ENCODE measurements at places on chromosomes 3 and 15.

DNA sequence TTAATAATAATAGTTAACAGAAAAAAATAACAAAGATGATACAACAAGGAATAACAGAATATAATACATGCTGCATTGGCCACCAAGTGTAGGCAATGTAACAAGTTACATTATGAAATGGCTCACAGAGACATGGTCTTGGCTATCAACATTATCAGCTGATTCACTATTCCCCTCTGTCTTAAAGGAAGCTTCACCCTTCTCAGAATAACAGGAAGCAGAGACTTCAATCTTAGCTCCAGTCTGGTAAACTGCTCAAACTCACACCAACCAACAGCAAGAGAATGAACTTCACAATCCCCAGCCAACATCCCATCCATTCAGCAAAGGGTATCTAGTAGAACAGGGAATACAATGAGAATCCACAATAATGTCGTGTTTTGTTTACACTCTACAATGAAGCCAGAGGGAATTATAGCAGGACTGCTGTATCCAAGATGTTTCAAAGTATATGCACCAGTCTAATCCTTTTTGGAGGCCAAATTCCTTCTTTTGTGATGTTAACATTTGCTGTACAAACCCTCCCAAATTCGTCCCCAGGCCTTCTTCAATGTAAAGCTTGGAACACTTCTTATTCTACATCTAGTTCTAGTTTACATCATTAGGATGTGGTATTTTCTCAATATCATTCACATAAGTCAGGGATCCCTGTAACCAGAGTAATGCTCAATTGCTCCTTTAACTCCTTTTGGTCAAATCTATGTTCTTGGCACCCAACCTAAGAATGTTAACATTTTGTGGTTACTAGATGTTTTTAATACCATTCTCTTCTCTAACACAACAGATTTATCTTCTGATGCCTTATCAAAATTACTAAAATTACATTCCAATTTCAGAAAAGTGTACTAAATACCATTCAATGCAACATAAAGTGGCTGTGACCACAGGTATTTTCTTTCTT, 52.4 kb upstream of the CMSS1 start:
- no peak for DNase-seq

GRCh38 chr3:41155834-41156233, 43.5 kb upstream of the CTNNB1 start:
- DNase-seq, result no peak

DNA sequence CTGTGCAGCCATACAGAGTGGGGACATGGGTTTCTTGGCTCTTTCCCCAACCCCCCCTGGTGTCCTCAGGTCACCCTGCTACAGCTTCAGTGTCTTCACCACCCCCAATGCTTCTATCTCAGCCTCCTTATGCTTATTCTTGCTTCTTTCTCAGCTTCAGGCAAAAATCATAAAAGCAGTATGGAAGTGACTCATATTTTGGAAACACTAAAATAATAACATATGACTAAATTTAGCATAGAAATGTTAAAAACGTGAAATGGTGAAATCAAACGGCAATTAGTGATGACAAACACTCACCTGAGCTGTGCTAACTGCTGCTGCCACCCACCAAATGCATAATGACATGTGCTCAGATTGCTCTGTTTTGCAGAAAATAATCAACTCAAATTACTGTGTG, 475.2 kb upstream of the EPHA3 start:
- DNase-seq, result no peak

GRCh38 chr3:23239211-23240068, 36.3 kb downstream of the UBE2E2 start:
- no peak for DNase-seq

GRCh38 chr3:83873550-83873949, 1085.2 kb upstream of the CADM2 start:
- no peak for DNase-seq

- DNase-seq, result no peak
Measured at GRCh38 chr3:115139072-115139471, 8.0 kb downstream of the ZBTB20 start.

GRCh38 chr15:25783607-25784540, 79.3 kb downstream of the ATP10A start:
- DNase-seq, result no peak

GRCh38 chr3:189119950-189120349, 51.8 kb upstream of the TPRG1 start:
- no peak for DNase-seq

DNA sequence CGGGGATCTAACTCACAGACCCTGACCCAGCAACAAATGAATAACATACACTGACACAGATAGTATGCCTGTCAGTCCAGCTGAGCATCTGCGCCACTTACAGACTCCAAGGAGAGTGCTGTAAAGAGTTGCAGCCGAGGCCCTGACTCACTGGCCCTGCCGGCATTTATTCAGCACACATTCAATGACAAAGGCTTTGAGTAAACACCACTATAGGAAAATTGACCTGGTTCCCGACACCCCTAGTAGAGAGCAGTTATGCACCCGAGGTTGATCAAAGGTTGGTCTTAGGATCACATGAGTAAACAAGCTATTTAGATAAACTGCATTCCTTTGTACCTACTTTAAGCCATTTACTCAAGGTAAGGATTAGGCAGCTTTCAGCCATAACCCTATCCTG, 22.7 kb downstream of the LARS2 start:
- DNase-seq, result no peak

- DNase-seq, result no peak
Measured at GRCh38 chr15:59746777-59747176, 57.7 kb upstream of the BNIP2 start.

- peak; percentile 58 for DNase-seq
Measured at GRCh38 chr15:44711743-44712345, 527 bp downstream of the B2M start.

DNA sequence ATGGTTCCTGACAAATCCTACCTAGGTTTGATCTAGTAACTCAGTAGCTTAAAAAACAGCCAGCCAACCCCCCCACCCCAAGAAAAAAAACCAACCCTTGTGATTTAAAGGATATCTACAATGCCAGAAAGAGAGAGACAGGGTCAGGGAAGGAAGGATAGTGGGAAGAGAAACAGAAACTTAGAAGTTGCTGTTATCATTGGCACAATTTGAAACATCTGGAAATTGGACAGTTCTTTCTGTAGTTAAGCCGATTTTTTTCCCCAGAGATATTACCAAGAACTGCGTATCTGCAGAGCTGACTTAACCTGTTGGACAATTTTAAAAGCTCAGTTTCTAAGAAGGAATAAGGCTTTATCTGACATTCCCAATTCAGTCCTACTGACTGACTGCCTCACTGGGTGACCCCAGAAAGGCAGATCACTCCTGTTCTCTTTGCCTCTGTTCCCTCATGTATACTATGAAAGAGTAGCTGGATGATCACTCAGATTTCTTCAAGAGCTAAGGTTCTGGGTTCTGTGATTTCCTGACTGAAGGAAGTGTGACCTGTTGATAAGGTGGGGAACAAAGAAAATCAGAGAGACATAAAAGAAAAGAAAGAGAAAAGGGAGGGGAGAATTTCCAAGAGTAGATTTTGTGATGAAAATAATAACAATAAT, 128.3 kb downstream of the MAP2K5 start:
- DNase-seq, result no peak

- no peak for DNase-seq
Measured at GRCh38 chr3:53531749-53532148, 37.3 kb downstream of the CACNA1D start.

DNA sequence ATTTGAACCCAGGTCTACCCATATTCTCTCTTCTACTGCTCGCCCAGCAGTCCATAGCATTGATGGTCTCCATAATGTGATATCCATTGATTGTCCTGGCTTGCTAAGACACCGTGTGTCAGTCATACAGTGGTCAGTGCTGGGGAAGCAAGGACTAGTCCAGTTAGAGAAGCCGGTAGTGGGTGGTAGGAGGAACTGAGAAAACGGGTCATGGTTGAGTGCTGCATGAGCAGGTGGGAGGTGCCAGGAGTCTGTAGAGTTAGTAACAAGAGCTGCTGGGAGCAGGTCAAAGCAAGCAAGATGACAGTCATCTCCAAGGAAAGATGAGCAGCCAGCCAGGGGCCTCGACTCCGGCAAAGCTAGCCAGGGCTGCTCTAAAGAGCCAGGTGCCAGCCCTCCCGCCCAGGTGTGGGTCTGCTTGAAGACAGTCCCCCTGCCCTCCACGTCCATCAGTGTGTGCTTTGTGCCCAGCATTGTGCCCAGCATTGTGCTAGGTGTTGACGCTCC, 29.5 kb upstream of the USP3 start:
- no peak for DNase-seq

GRCh38 chr3:12117473-12117872, 41.2 kb downstream of the TIMP4 start:
- no peak for DNase-seq

DNA sequence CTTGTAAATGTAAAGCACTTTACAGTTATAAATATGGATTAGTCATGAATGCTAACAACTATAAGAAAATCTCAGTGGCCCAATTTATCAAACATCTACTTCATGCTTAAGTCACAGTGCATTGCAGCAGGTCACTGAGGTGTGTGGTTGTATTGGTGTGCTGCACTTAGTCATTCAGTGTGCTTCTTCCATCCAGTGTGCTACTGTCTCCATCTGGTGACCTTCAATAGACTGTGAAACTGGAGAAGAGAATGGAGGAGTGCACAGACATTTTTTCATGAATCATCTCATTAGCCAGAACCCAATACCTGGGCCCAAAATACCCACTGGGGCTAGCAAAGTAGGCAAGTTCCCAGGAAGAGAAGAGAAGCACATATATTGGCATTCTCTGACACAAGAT, 199.6 kb downstream of the SHOX2 start:
- no peak for DNase-seq

- no peak for DNase-seq
Measured at GRCh38 chr3:54165865-54166264, 43.5 kb downstream of the CACNA2D3 start.

GRCh38 chr3:178267158-178267844, 268.9 kb upstream of the KCNMB2 start:
- DNase-seq, result no peak

- DNase-seq, result no peak
Measured at GRCh38 chr15:81511138-81511537, 137.1 kb upstream of the TMC3 start.

DNA sequence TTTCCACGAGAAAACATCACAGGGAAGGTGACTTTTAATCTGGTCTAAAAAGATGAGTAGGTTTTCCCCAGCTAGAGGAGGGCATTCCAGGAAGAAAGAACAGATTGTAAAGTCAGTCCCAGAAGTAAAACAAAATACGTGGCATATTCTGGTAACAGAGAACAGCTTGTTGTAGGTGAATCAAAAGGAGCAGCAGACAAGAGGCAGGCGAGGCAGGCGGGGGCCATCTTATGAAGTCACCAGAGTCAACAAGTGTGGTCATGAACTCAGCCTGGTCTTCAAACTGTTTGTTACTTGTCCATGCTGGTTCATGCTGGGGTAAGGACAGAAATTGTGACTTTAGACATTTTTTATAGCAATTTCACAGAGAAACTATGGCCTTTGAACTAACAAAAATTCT, 4.0 kb upstream of the POPDC2 start:
- DNase-seq, result no peak

DNA sequence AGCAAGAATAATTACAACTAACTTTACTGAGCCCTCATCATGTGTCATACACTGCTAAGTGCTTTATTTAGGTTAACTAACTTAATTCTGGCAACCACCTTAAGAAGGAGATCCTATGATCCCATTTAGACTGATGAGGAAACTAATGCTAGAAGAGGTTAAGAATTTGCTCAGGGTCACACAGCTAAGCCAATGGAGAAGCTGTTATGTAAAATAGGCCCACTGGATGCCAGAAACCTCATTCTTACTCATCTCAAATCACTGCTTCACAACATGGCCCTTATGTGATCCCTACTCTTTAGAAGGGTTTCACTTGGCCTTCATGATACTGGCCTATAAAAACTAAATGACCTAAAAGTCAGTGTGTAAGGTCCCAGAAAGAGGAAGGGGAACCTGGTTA, 41.2 kb downstream of the IMPG2 start:
- DNase-seq, result no peak

GRCh38 chr3:136473716-136474326, 223.7 kb downstream of the PCCB start:
- no peak for DNase-seq

- no peak for DNase-seq
Measured at GRCh38 chr15:80587816-80588456, 107.2 kb upstream of the ABHD17C start.

- DNase-seq, result no peak
Measured at GRCh38 chr3:77655396-77655795, 615.5 kb downstream of the ROBO2 start.

- no peak for DNase-seq
Measured at GRCh38 chr3:13584901-13585300, 36.0 kb downstream of the FBLN2 start.

- no peak for DNase-seq
Measured at GRCh38 chr3:105352976-105353375, 13.7 kb upstream of the ALCAM start.

GRCh38 chr15:33155691-33156420, 38.7 kb downstream of the FMN1 start:
- DNase-seq, result no peak

GRCh38 chr3:50154840-50155490, at the start of gene SEMA3F:
TSS of gene SEMA3F (plus strand) at chr3:50155324. CDS start at chr3:50159623, 4,299 bp downstream.
- peak; percentile 96 for DNase-seq

GRCh38 chr15:44910981-44911625, 45.4 kb upstream of the TERB2 start:
- no peak for DNase-seq

GRCh38 chr3:139540651-139541531, 1.3 kb upstream of the RBP1 start:
- DNase-seq, result no peak

DNA sequence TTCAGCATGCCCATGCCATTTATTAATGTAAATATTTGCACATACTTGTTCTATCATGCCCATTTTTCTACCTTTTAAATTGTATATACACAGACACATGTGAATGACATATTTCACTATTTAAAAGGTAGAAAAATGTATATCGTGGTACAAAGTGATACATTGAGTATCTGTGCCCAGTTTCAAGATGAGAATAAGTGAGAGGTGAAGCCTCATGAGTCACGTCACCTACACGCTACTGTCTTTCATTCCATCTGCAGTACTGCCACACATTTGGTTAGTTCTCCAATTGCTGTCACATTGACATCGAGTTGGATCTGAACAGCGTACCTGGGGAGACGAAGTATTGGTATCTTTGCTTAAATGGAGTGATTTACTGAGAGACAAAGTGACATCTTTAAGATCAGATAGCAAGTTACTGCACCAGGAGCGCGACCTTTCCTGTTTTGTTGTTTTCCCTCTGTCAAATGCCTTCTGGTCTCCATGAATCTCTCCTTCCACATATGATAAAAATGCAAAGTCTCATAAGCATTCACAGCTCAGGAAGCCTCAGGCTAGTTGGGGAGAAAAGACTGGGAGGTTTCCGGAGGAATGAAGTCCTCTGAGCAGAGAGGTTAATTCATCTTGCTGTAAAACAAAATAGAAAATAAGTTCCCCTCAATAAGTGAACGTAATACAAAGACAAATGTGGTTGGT, 12.0 kb downstream of the GREM1 start:
- DNase-seq, result no peak

Measured in D341Med (cell line).